Sciatic nerve (tissue), 2 donors: ENCODE measurements at places on chromosomes 2 and 18. TPM values are rescaled to one million over a fixed set of nuclear protein-coding genes. Genes with fewer than 3 reads are reported as not detected.

- no peak for DNase-seq
These were observed 28.7 kb downstream of the ZSWIM2 start for GRCh38 chr2:186820303-186820702.

DNA sequence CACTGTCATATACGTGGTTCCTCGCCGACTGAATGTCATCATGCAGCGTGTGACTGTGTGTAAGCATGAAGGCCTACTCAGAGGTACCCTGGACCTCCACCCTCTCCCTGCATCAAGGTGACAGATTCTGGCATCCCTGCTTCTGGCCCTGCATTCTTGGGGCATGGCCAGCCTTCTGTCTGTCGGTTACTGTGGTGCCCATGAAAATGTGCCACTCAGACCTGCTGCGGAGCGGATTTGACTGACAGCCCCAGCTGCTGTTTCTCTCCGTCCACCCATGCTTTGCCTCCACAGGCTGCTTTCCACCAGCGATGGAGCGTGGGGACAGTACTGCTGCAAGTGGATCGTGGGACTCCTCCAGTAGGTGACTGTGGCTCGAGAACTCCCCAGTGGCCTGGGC lies 9.6 kb downstream of the TMEM177 start:
- DNase-seq, result peak; percentile 39

GRCh38 chr18:54517521-54517920 lies 73.5 kb upstream of the DYNAP start:
- no peak for DNase-seq

- DNase-seq, result no peak
These were observed 51.5 kb downstream of the SETBP1 start for GRCh38 chr18:44732238-44732563.

- no peak for DNase-seq
These were observed 73.2 kb upstream of the SMAD2 start for GRCh38 chr18:48003426-48004349.

GRCh38 chr2:216557820-216558219 lies 59.2 kb downstream of the RPL37A start:
- no peak for DNase-seq

- no peak for DNase-seq
These were observed 148.2 kb upstream of the ITGA4 start for GRCh38 chr2:181308766-181309515.

Gene CRYGD
- not detected for total RNA-seq

Gene C2orf78
- not detected for total RNA-seq

Gene SLC38A11
- total RNA-seq, result 1.2 TPM
